ENCODE measurements at places on chromosomes 2 and 18.

DNA sequence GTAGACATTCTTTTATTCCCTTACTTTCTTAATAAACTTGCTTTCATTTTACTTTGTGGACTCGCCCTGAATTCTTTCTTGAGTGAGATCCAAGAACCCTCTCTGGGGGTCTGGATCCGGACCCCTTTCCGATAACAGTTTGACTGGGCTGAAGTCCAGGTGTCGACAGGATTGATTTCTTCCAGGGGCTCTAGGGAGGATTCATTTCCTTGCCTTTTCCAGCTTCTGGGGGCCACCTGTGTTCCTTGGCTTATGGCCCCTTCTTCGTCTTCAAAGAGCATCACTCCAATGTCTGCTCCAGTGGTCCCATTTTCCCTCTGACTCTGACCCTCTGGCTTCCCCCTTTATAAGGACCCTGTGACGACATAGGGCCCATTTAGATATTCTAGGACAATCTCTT is 67.5 kb downstream of the COPS8 start:
- no peak for DNase-seq

GRCh38 chr2:193199322-193199721 is 1004.6 kb upstream of the TMEFF2 start:
- DNase-seq, result no peak

DNA sequence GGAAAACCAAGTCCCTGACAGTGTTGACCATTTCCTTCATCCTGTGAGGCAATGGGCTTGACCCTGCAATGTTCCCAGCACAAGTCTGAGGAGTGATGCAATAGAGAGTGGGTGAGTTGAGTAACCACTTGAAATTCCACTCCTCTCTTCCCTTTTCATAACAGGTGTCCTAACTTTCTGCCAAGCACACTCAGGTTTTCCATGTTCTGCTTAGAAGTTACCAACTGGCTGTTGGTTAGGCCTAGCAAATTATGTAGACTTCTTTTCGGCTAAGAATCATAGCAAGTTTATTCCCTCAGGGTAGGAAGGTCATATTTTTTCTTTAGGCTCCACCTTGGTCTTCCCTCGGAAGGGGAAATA is 11.5 kb downstream of the GNLY start:
- peak; percentile 96 for DNase-seq

- DNase-seq, result no peak
Measured at GRCh38 chr2:9214873-9215272, 8.3 kb downstream of the ASAP2 start.

- peak; percentile 56 for DNase-seq
Measured at GRCh38 chr2:187390891-187391290, 57.2 kb downstream of the CALCRL start.

All from adipocyte (in vitro differentiated cells).